Activated T-helper 1 cell treated with Interleukin-2 at 50 U/mL for 16 hours (primary cell): ENCODE measurements at places on chromosomes 4 and X.

GRCh38 chr4:92112805-92113204 lies 191.0 kb upstream of the GRID2 start:
- DNase-seq: no peak

DNA sequence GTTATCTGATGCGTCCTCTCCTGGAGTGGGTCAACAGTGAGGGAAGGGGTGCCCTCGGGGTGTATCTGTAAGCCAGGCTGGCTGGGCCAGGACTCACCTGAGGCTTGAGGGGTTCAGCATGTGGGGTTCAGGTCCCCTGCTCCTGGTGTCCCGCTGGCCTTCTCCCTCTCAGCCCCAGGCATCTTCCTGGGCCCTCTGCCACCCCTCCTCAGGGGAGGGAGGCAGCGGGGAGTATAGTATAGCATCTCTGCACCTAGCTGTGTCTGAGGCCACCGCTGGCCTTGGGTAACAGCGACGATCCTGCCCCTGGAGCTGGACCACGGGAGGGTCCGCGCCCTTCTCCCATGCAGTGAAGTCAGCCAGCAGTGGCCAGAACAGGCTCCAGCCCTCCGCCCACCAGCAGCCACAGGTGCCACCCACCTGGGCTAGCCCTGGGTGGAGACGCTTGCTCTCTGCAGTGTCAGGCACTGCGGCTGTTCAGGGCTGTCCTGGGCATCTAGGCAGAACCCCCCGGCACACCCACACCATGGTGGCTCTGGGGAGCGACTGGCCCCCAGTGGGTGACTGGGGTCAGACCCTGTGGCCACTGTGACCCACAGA lies 110.7 kb upstream of the NKX1-1 start:
- no peak for DNase-seq

DNA sequence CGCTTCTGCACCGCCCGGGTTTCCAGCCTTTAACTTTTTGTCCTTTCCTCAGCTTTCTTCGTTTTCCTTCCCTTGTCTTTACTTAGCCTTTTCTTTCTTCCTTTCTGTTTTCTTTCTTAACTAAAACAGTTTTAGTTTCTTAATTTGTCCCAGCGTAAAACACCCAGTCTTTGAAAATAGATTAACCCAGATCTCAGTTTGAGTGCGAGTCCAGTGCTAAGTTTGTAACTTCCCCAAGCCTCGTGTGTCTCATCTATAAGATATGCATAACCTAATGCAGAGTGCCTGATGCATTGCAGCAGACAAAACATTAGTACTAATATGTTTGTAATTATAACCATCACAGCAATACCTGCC lies 460 bp upstream of the GEMIN8 start:
- DNase-seq: no peak

GRCh38 chr4:165326831-165327210 lies 648 bp upstream of the MSMO1 start:
- DNase-seq: no peak

DNA sequence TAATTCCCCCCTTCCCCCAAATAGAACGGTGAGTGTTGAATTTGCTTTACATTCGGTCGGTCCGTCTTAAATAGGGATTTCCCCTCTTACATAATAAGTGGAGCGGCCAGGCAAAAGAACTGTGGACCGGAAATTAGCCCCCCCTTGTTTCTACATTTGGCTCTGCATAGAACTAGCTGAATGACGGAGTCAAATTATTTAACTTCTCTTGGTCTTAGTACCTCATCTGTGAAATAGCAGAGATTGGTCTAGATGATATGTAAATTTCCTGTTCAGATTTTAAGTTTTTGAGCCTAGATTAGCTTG lies 1.3 kb downstream of the SPATA18 start:
- DNase-seq: no peak

GRCh38 chr4:181077341-181077740 lies 1165.9 kb upstream of the TENM3 start:
- no peak for DNase-seq

- no peak for DNase-seq
These were observed 103.7 kb downstream of the MGST2 start for GRCh38 chr4:139769364-139769763.

DNA sequence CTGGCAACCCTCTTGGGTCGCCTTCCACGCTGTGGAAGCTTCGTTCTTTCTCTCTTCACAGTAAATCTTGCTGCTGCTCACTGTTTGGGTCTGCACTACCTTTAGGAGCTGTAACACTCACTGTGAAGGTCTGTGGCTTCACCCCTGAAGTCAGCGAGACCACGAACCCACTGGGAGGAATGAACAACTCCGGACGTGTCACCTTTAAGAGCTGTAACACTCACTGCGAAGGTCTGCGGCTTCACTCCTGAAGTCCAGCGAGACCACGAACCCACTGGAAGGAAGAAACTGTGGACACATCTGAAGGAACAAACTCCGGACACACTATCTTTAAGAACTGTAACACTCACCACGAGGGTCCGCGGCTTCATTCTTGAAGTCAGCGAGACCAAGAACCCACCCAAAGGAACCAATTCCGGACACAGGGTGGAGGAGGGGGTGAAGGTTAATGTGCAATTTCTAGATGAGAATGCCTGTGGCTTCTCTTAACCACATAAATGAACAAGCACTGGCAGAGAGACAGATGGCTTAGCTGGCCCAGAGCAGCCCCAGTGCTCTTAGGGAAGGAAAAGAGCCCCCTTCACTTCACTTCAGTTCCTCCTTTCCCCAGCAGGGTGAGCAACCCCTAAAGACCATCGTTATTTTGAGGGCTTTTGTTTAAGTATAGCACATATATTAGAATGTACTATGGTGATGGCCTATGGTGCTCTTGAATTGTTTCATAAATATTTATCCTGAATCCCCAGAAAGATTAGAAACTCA lies 73.0 kb downstream of the LUZP4 start:
- no peak for DNase-seq

DNA sequence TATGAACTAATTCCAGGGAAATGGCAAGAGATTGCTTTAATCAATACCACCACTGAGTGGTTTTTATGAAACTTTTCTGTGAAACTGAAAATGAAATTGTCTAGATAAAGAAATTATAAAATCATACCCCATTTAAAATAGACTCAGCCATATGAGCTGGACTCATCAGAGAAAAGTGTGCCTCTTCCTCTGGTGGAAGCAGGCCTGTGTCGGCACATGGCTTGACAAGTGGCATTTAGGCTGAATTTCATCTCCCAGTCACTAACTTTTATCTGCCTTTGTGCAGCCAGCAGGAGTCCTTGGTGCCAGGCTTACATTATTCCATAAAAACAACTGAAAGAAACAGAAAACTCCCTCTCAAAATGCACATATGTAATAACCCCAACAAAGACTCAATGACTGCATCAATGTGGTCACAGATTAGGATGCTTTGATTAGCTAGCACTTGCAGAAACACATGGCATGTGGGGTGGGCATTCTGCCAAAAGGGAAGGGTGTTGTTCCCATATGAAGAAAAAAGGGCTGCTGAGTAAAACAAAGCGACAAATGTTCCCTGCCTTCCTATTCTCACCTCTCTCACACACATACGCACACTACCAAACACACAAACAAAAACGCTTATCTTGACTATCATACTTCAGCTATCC lies 232.3 kb downstream of the PABPC4L start:
- no peak for DNase-seq

DNA sequence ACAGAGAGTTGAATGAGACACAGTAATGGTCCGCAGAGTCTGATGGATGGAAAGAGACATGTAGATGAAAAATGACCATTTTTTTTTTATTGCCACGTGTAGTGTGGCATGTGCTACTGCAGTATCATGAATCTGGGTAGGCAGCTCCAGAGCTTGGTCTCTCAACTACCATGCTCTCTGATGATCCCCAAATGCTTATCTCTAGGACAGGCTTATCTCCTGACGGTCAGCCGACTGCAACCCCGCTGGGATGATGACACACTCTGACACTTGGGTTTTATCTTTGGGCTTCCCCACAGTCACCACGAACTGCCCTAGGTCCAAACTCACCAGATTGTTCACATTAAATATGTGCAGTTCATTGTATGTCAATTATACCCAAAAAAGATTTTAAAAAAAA lies 239.7 kb downstream of the QDPR start:
- no peak for DNase-seq

DNA sequence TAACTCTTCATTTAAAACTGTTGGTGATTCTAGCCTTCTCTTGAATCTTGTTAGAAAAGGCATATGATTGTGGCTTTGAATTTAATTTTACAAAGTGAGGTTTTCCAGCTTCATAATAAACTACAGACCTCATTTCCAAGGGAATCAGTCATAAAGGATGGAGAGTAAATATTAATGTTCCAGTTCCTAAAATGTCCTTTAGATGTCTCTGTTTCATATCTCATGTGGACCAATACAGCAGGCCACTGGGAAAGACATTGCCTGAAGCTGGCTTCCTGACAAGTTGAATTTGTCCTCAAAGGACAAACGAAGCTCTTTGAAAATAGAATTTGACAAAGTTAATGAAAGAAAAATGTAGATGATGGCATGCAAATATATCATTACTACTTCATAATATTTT lies 125.4 kb downstream of the ZNF330 start:
- no peak for DNase-seq

GRCh38 chrX:110050901-110051300 lies 48.0 kb downstream of the TMEM164 start:
- no peak for DNase-seq

- no peak for DNase-seq
These were observed 197.1 kb upstream of the SPOCK3 start for GRCh38 chr4:167431371-167431770.

- no peak for DNase-seq
These were observed 54.9 kb downstream of the USP46 start for GRCh38 chr4:52604215-52604614.

DNA sequence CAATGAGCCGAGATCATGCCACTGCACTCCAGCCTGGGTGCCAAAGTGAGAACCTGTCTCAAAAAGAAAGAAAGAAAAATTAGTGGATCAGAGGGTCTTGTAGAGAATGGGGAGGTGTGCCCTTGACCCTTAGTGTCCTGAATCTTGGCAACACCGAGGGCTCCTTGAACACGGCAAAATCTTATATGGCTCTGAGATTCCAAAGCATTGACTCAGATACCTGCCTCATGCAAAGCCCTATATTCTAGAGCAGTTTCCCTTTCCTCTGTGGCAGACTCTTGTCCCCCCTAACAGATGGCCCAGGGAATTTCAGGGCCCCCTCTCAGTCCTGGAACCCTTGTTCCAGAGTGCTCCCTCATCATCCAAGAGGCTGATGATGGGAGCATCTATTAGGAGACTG lies 6.8 kb downstream of the CLDN2 start:
- no peak for DNase-seq

GRCh38 chrX:3046253-3047240 lies 5.3 kb downstream of the ARSF start:
- no peak for DNase-seq

DNA sequence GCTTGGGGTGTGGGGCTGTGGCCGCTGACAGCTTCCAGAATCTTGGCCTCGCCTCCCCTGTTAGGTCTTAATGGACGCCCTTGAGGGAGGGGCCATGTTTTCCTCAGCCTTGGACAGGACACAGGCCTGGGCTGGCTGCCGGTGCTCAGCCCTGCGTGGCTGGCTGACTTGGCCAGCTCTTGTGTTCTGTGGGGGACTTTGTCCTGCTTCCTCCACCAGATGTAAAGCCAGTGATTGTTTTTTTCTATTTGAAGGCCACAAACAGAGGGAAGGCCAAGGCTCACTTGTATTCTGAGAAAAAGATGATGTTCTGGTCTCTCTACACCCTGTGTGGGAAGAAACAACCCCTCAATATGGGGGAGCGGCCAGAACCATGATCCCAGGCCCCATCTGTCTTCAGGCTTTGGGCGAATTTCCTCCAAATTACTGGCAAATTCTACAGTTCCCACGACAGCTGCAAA lies 71.3 kb downstream of the HTRA3 start:
- DNase-seq: no peak

GRCh38 chrX:48936429-48937053 lies 17.7 kb upstream of the PIM2 start:
- no peak for DNase-seq

- no peak for DNase-seq
These were observed 39.4 kb downstream of the RAPGEF2 start for GRCh38 chr4:159142241-159142640.

DNA sequence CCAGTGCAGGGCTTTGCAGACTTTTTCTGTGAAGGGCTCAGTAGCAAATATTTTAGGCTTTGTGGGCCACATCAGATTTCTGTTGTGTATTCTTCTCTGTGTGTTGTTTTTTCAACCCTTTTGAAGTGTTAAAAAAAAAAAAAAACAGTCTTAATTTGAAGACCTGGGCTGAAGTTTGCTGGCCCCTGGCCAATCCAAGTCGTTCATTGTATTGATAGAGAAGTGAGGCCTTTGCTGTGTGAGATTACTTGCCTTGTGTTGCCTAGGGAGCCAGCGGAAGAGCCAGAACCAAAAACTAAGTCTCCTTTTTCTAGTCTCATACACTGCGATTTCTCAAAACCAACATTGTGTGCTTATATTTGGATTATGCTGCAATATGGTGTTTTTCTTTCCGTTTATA lies 46.9 kb downstream of the MTM1 start:
- DNase-seq: no peak

GRCh38 chrX:115503099-115503498 lies 57.9 kb upstream of the PLS3 start:
- DNase-seq: no peak

- no peak for DNase-seq
These were observed 8.9 kb upstream of the ADGRG4 start for GRCh38 chrX:136291824-136292223.

GRCh38 chr4:1234811-1235292 lies 14.1 kb downstream of the CTBP1 start:
- no peak for DNase-seq

GRCh38 chr4:126779436-126780166 lies 853.2 kb upstream of the INTU start:
- no peak for DNase-seq

DNA sequence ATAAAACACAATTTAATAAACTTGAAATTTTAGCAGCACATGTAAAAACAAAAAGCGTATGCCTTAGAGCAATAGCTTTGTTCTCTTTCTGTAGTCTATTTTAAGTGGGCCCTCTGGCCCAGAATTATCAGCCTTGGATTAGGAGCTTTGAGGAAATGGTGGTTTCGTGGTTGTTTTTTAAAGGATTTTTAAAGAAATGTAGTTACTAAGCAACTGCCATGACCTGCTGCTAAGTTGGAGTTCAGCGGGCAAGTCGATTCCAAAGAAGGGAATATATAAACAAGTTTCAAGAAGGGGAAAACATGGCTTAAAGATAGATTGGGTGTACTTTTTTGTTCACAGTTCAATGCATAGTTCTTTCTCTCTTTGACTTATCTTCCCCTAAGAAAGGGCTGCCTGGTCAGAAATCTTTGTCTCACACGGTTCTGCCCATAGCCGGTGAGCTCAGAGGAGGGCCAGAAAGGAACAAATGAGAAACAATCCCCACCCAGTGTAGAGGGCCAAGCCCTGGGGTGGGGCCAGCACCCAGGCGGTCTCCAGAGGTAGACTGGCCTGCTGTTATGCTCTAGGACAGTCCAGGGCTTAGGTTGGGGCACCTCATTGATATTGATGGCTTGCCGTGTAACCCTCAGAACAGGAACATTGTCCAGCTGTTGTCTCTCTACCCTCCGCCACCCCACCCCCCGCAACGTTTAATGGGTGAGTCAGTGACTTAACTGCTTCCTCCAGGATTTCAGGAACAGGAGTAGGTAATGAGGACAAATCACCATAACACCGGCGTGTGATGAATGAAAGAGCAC lies 32.5 kb downstream of the DLG3 start:
- DNase-seq: no peak

GRCh38 chr4:94561249-94562024 lies 109.7 kb downstream of the PDLIM5 start:
- no peak for DNase-seq

- DNase-seq: no peak
These were observed 140.9 kb downstream of the BCOR start for GRCh38 chrX:39956803-39957394.

- DNase-seq: no peak
These were observed 4.7 kb downstream of the HS3ST1 start for GRCh38 chr4:11424000-11424399.
